CD8-positive, alpha-beta memory T cell (primary cell): ENCODE measurements at places on chromosomes 4 and X. TPM values are rescaled to one million over a fixed set of nuclear protein-coding genes. Genes with fewer than 3 reads are reported as not detected.

- no peak overlapping the region for H3K4me3 ChIP-seq
- H3K36me3 ChIP-seq: no peaks in the 10 kb centered on the region
- H3K27me3 ChIP-seq: no peaks in the 10 kb centered on the region
Measured at GRCh38 chrX:41708486-41708885, 15.5 kb upstream of the GPR82 start.

DNA sequence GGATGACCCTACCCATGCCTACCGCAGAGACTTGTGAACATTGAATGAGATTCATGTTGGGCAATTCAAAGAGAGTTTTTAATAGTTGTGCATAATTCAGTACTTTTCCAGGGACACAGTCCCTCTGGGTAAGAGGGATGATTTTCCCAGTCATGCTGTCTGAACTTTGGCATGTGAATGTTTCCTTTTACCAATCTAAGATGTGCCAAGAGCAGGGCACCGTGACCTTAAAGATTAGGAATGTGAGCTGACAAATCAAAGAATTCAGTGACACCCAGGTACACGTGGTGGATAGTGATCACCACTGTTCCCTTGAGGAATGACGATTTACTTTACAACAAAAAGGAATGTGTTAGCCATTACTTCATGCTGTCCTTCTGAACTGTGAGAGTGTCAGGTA is 515.6 kb downstream of the PPARGC1A start:
- H3K27ac ChIP-seq: no peak overlapping the region
- no peaks in the 10 kb centered on the region for H3K4me1 ChIP-seq
- no peak for DNase-seq

GRCh38 chrX:78357342-78358055 is 30.1 kb upstream of the CYSLTR1 start:
- no peaks in the 10 kb centered on the region for H3K4me1 ChIP-seq
- H3K27ac ChIP-seq: no peak overlapping the region
- no peak overlapping the region for H3K4me3 ChIP-seq
- DNase-seq: no peak
- no peaks in the 10 kb centered on the region for H3K36me3 ChIP-seq
- H3K27me3 ChIP-seq: no peaks in the 10 kb centered on the region

- DNase-seq: no peak
- no peaks in the 10 kb centered on the region for H3K4me1 ChIP-seq
- no peak overlapping the region for H3K27ac ChIP-seq
- H3K27me3 ChIP-seq: no peaks in the 10 kb centered on the region
- no peaks in the 10 kb centered on the region for H3K36me3 ChIP-seq
Measured at GRCh38 chr4:88804234-88804633, 106.6 kb upstream of the NAP1L5 start.

GRCh38 chr4:77692847-77693432 is 87.3 kb downstream of the CXCL13 start:
- no peak overlapping the region for H3K27ac ChIP-seq
- no peaks in the 10 kb centered on the region for H3K4me1 ChIP-seq
- H3K27me3 ChIP-seq: no peaks in the 10 kb centered on the region
- no peaks in the 10 kb centered on the region for H3K36me3 ChIP-seq
- no peak for DNase-seq
- H3K4me3 ChIP-seq: no peak overlapping the region

DNA sequence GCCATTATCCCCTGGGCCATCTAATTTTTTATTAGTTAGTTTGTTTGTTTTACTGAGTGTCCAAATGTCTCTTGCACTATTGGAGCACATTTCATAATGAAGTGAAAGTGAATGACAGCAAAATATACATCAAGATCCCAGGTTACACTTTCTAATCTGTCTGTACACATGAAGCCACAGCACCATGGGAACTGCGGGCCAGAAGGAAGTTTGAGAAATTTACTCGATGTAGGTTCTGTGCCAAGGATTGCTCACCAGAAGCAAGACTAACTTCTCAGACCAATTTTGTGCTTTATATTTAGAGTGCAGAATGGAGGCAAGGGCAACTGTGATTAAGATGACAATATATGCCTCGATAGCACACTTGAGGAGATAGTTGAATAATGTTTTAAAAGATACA is 258.0 kb downstream of the COL25A1 start:
- H3K27me3 ChIP-seq: no peaks in the 10 kb centered on the region
- no peaks in the 10 kb centered on the region for H3K4me1 ChIP-seq
- H3K36me3 ChIP-seq: no peaks in the 10 kb centered on the region
- DNase-seq: no peak
- no peak overlapping the region for H3K4me3 ChIP-seq

DNA sequence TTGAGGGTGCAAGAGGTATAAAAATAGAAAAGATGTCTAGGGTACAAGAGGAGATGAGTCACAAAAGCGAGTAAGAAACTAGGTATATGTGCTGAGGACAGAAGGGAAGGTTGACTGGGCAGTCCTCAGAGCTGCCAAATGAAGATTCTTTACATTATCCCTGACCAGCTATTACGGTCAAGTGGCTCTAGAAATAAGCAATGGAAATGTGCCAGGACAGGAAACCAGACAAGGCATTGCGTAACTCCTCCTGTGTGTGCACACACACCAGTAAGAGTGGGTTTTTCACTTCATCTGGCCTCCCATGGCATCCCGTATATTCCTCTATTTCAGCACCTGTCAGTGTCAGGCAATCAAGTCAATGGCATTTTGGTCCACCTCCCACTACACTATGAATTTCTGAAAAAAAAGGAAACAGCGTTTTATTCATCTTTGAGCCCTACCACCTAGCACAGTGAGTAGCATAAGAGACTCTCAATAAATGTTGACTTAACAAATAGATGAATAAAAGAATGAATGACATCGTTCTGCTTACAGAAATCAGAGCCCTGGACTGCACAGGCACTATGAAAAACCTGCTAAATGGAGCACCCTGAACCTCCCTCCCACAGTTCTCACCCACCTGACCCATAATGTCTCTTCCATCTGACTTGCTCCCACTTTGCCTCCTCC is 62.6 kb upstream of the KLF3 start:
- H3K36me3 ChIP-seq: no peaks in the 10 kb centered on the region
- no peaks in the 10 kb centered on the region for H3K27me3 ChIP-seq
- H3K4me3 ChIP-seq: no peak overlapping the region
- no peak for DNase-seq

GRCh38 chr4:108049406-108049805 is 59.7 kb downstream of the HADH start:
- peak overlapping the region; percentile 49 for H3K4me3 ChIP-seq
- peaks cover 29% of the 10 kb centered on the region for H3K36me3 ChIP-seq
- no peak overlapping the region for H3K27ac ChIP-seq
- H3K4me1 ChIP-seq: peaks cover 63% of the 10 kb centered on the region

- H3K27ac ChIP-seq: no peak overlapping the region
- H3K4me3 ChIP-seq: no peak overlapping the region
- no peak for DNase-seq
- H3K36me3 ChIP-seq: no peaks in the 10 kb centered on the region
- H3K27me3 ChIP-seq: no peaks in the 10 kb centered on the region
- H3K4me1 ChIP-seq: no peaks in the 10 kb centered on the region
Measured at GRCh38 chr4:82811838-82812341, 13.3 kb upstream of the SCD5 start.

L1CAM gene
- 0.38 TPM for polyA plus RNA-seq

GRCh38 chrX:155995321-155995875 is 2.1 kb upstream of the IL9R start:
- no peaks in the 10 kb centered on the region for H3K36me3 ChIP-seq
- no peak overlapping the region for H3K4me3 ChIP-seq
- H3K27ac ChIP-seq: no peak overlapping the region
- DNase-seq: no peak
- H3K4me1 ChIP-seq: no peaks in the 10 kb centered on the region

ANAPC4 gene
- 21.5 TPM for polyA plus RNA-seq

DNA sequence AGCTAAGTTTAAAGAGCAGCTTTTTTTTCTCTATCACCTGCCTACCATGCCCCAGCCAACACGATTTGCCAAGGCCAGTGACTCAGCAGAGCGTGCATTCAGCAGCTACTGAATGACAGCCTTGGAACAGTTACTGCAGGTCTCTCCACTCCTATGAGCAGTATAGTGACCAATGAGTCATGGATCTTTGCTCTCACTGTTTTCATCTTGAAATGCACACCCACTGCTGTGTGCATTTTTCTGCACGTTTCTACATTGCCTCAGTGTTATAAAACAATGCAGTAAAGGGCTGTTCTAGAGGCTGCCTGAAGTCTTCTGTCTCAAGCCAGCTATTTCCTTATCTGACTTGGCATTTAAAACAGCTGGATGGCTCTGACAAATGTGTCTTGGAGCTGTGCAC is 66.0 kb upstream of the C4orf54 start:
- no peak overlapping the region for H3K4me3 ChIP-seq
- no peaks in the 10 kb centered on the region for H3K27me3 ChIP-seq
- no peak for DNase-seq

DNA sequence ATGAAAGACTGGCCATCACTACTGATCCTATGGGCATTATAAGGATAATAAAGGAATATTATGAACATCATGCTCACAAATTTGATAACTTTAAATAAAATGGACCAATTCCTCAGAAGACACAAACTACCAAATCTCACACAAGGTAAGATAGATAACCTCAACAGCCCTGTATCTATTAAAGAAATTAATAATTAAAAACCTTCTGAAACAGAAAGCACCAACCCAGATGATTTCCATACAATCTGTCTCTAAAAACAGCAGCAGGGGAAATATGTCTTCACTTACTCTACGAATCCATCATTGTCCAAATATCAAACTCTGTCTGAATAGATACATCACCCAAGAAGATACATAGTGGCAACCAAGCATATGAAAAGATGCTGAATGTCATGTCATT is 55.2 kb downstream of the LCORL start:
- no peaks in the 10 kb centered on the region for H3K27me3 ChIP-seq
- no peak overlapping the region for H3K27ac ChIP-seq
- no peak overlapping the region for H3K4me3 ChIP-seq
- no peaks in the 10 kb centered on the region for H3K4me1 ChIP-seq
- H3K36me3 ChIP-seq: no peaks in the 10 kb centered on the region

TMPRSS11D gene
- polyA plus RNA-seq: not detected

GRCh38 chrX:102966701-102967100 is 29.6 kb downstream of the RAB40AL start:
- no peak overlapping the region for H3K4me3 ChIP-seq
- no peaks in the 10 kb centered on the region for H3K27me3 ChIP-seq
- H3K36me3 ChIP-seq: no peaks in the 10 kb centered on the region
- H3K4me1 ChIP-seq: no peaks in the 10 kb centered on the region
- no peak overlapping the region for H3K27ac ChIP-seq

PRKX gene
- 79.4 TPM for polyA plus RNA-seq

GRCh38 chr4:36322921-36323354 is 41.5 kb downstream of the DTHD1 start:
- no peaks in the 10 kb centered on the region for H3K36me3 ChIP-seq
- peak; percentile 16 for DNase-seq
- no peak overlapping the region for H3K4me3 ChIP-seq
- H3K27ac ChIP-seq: no peak overlapping the region
- peaks cover 35% of the 10 kb centered on the region for H3K4me1 ChIP-seq

STOX2 gene
- polyA plus RNA-seq: not detected

DNA sequence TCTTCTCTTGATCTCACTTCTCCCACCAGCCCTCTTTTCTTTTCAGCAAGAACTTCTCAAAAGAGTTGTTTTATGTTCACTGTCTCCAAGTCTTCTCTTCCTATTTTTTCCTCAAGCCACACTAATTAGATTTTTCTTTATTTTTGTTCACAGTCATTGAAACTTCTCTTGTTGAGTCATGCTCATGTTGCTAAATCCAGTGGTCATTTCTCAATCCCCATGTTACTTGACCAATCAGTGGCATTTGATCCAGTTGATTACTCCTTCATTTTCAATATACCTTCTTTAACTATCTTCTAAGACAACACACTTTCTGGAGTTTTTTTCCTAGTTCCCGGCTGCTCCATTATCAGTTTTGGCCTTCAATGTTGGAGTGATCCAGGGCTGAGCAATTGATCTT is 103.1 kb upstream of the LSM6 start:
- H3K4me3 ChIP-seq: no peak overlapping the region
- no peak overlapping the region for H3K27ac ChIP-seq
- no peaks in the 10 kb centered on the region for H3K27me3 ChIP-seq
- no peak for DNase-seq
